Activated T-helper 9 cell treated with anti-CD3 and anti-CD28 coated beads, Interleukin-2, amount 50 U/mL, for 16 hours (primary cell): ENCODE measurements at places on chromosomes 4 and X.

GRCh38 chrX:106484233-106484632 is 127.5 kb upstream of the RADX start:
- DNase-seq = no peak

DNA sequence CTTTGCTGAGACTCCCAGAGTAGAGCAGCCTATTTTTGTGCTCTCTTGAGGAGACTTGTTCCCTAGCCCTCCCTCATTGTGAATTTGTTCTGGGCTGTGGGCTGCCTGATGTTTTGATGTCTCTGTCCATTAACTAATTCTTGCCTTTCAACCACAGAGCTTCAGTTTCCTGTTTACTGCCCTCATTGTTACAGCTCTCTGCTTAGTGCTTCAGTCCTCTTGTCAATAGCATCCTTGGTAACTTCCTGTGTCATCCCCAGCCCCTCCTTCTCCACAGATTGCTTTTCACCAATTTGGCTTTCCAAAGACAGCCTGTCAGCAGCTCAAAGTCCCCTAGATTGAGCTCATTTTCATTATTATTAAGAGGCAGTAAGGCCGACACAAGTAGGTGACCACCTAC is 69.9 kb downstream of the COX7B2 start:
- DNase-seq = no peak

DNA sequence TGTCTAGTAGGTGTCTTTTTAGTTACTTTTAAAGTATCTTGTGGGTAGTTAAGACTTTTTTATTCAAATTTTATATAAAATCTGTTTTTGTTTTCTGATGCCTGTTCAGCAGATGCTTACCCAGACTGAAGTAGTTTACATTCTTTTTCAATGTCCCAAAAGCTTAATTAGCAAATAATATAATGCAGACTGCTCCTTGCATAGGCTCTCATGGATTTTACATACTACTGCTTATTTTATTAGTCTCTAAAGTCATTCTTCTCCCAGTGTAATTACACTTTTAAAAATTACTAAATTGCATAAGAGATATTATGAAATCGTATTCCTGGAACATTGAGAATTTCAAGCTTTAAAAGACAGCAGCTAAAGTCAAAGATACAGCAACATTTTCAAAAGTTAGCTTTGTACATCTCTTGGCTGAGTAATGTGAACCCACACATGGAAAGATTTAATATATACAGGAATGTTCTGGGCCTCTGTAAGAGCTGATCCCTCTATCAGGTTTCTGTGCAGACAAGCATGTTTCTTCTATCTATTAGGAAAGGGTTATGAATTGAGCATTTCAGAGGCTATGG is 148.4 kb upstream of the SPRY1 start:
- no peak for DNase-seq

DNA sequence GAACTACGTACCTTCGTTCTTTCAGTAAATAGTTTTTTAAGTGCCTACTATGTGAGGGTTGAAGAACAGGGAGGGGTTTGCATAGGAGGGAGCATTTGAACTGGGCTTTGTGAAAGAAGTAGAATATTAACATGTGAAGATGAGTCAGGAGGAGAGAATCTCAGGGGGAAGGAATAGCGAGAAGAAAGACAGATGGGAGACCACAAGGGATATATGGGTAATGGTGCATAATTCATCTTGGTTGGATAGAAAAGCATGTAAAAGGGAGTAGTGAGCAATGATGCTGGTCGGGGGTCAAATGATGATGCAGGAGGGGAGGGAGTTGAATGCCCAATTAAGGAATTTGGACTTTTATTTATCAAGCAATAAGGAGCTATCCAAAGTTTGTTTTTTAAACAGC is 52.7 kb downstream of the TMEM164 start:
- DNase-seq = no peak

DNA sequence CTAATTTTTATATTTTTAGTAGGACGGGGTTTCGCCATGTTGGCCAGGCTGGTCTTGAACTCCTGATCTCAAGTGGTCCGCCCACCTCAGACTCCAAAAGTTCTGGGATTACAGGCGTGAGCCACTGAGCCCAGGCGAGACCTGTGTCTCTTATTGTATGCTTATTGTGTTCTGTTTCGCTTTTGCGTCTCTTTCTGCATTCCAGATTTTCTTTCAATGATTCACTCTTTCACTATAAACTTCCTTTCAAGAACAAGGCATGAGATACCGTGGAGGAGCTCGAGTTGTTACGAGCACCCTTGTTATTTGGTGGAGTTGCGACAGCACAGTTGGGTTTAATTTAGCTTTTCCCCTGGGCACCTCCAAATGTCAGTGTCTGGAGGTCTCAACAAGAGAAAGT is 366.7 kb upstream of the FAT1 start:
- DNase-seq = no peak

GRCh38 chr4:40401096-40401495 is 66.0 kb downstream of the CHRNA9 start:
- DNase-seq = no peak

DNA sequence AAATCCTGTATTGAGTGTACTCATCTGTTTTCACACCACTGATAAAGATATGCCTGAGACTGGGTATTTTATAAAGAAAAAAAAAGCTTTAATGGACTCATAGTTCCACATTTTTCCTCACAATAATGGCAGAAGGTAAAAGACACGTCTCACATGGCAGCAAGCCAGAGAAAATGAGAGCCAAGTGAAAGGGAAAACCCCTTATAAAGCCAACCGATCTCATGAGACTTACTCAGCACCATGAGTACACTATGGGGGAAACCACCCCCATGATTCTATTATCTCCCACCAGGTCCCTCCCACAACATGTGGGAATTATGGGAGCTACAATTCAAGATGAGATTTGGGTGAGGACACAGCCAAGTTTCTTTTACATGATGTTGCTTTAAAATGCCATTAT is 171.9 kb downstream of the GALNTL6 start:
- no peak for DNase-seq

GRCh38 chr4:147396105-147396504 is 84.8 kb upstream of the EDNRA start:
- DNase-seq = no peak

DNA sequence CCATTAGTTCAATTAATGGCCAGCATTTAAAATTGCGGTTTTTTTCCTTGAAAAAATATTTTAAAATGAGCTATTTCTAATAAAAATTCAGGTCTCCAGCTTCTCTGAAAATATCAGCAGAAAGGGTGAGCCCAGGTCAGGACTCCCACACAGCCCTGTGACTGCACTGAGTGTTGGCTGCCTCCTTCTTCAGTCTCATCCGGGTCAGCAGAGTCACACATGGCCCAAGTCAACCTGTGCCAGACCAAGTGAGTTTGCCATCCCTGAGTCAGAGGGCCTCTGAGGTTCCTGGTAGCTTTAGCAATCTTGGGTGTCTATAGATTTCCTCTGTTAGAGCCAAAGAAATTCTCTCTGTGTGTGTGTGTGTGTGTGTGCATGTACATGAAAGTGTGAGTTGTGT is 22.1 kb upstream of the MSX1 start:
- no peak for DNase-seq
